GM03348 (cell line): ENCODE measurements at places on chromosomes 5 and 9.

DNA sequence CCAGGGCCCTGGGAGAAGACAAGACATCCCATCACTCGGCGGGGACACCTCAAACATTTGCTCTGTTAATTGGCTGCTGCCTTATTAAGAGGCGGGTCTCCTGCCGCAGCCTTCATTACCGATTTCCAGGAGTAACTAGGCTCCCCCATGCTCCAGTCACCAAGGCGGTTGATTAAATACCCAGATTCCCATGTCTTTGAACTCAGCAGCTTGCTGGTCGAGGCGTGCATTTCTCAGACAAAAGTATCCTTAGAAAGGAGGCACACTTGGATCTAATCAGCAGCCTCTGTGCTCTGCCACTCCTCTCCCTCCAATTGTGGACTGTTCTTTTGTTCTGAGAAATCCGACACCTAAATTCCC, 228.8 kb downstream of the FSTL4 start:
- no peak for DNase-seq

DNA sequence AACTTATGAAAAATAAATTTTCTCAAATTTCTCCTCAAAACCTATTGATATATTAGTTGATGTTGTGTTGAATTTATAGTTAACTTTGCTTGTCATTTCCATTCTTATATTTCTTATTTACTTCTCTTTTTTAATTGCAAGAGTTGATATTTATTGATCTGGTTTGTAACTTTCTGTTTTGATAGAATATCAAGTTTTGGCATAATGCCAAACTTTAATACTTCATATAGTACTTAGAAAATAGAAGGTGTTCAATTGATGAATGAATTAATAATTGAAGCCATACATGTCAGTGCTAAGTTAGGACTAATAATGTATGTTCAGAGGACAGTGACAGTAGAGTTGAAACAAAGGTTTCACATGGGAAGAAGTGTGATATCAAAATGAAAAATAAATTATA, 27.9 kb downstream of the ERCC6L2 start:
- no peak for DNase-seq

- no peak for DNase-seq
These were observed 90.3 kb downstream of the ZNF474 start for GRCh38 chr5:122219436-122220166.

DNA sequence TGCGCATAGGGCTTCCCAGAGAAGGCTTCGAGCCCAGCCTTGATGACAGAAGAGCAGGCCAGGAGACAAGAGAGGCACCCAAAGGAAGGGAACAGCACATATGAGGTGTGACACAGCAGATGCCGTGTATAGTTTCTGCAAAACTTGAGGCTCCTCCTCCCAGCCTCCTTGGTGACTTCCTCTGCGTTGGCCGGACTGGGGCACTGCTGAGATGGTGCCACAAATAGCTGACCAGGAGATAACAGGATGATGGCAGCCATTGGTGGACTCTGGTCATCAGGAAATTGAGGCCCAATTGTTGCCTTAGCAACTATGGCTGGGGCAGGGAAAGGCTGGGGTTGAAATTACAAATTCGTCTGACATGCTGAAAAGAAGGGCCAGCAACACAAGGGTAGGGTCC, 4.8 kb upstream of the ZNF79 start:
- DNase-seq = no peak

GRCh38 chr5:162487528-162488525, 420.3 kb downstream of the GABRG2 start:
- DNase-seq = no peak

DNA sequence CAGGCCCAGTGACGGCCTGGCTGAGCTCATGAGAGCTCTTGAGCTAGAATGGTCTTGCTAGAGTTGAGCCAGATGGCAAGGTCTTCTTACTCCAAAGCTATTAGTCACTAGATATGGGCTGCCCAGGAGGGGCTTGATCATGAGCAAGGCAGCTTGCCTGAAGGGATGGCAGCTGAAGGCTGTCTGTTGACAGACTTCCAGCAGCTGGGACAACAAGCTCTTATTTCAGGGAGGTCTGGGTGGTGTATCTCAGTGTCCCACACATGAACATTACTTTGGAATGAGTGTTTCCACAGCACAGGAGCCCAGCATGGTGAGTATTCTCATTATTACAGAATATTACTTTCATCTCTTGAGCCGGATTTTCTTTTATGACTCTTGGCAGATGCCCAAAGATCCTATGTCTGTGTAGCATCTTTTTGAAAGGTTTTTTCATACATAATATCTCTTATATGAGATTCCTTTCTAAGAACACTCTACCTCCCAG, 414.1 kb downstream of the ARHGEF28 start:
- DNase-seq = peak; percentile 36

GRCh38 chr9:38652486-38652885, 32.1 kb upstream of the ANKRD18A start:
- no peak for DNase-seq

GRCh38 chr9:79731171-79731890, 159.6 kb downstream of the TLE4 start:
- no peak for DNase-seq

GRCh38 chr9:1098551-1098950, 48.4 kb downstream of the DMRT2 start:
- no peak for DNase-seq

DNA sequence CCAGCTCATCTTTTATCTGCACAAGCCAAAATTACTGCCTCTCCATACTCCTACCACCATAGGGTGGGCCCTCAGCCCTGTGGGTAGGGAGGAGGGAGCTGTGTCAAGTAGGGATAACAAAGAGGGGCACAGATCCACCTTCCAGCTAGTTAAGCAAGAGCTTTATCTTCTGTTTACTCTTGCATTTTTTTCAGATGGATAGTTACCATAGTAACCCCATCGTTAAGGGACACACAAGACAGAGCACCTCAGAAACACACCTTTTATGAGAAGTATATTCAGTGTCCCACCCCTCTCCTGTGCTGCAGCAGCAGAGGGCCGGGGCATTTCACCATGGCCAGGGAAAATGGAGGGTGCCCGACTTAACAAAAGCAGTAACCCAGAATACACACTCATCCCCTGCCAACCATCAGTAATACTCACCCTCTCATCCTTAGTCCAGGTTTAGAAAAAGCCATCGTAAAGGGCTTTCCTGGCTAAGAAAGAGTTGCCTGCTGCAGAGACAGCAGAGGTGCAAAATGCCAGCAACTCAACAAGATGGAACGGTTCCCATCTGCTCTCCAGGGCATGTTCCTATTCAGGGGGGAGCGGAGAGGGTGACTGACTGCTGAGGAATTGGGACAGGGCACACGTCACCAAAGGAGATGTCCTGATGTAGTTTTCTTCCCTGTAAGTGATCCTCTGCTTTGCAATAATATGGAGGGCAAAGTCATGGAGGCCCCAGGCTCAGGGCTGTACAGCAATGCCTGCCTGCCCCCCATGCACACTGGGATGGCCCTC, 25.1 kb downstream of the MACROH2A1 start:
- DNase-seq = no peak

GRCh38 chr9:116193636-116194035, 40.0 kb downstream of the PAPPA start:
- DNase-seq = peak; percentile 60

GRCh38 chr9:110255463-110256379, 586 bp downstream of the TXN start:
- DNase-seq = peak; percentile 62

- no peak for DNase-seq
These were observed 7.3 kb upstream of the SLC25A48 start for GRCh38 chr5:135826994-135827671.

DNA sequence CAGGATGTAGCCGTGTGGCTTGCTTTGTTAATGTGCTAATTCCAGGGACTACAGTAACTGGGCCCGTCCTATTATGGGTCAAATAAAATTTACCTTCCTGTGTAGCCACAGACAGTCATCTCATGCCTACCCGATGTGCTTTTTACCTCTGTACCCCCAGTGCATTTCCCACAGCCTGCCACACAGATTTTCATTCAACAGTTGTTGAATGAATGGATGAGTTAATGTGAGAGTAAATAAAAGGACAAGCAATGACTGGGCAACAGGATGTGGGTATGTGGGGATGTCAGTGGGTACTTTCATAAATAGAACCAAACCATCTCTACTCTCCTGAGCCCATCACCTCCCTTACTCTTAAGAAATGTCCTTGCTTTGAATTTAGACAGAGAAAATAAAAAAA, 441.2 kb upstream of the ZNF462 start:
- DNase-seq = no peak

GRCh38 chr9:33147416-33148169, 19.5 kb downstream of the B4GALT1 start:
- no peak for DNase-seq

- peak; percentile 57 for DNase-seq
These were observed 577.7 kb upstream of the FTMT start for GRCh38 chr5:121273833-121274433.

DNA sequence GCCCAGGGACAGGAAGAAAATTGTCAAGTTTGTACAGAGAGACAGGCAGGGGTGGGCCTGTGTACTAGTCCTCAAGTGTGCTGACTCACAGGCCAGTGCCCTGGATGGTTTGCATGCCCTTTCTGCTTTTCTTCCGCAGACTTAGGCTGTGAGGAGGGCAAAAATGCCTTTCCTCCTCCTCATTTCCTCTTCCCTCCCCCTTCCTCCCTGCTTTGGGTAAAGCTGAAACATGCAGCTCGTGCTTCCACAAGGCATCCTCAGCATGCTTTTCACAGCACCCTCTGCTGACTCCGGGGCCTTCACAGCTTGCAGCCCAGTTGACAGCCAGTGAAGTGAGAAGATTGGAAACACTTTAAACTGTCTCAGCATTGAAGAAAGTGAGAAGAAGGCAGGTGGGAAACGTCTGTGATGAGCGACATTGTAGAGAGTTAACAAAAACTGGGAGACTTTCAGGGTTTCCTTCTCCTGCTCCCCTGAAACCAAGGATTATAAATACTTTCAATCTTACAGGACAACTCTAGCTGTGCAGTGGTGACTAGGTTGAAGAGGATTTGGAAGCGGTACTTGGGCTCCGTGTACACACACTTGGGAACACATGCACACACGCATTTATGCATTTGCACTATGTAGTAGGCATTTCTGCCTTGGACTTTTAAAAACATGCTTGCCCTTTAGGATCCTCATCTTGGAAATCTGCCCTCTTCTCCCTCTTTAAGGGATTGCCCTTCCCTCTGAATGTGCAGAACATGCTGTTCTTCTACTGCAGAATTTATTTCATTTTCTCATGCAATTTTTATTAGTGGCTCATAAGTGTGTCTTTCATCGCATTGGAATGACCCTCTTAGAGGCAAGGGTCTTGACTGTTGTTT, 138.8 kb downstream of the GRIA1 start:
- peak; percentile 86 for DNase-seq

GRCh38 chr5:76747706-76748105, 31.8 kb downstream of the F2R start:
- no peak for DNase-seq

DNA sequence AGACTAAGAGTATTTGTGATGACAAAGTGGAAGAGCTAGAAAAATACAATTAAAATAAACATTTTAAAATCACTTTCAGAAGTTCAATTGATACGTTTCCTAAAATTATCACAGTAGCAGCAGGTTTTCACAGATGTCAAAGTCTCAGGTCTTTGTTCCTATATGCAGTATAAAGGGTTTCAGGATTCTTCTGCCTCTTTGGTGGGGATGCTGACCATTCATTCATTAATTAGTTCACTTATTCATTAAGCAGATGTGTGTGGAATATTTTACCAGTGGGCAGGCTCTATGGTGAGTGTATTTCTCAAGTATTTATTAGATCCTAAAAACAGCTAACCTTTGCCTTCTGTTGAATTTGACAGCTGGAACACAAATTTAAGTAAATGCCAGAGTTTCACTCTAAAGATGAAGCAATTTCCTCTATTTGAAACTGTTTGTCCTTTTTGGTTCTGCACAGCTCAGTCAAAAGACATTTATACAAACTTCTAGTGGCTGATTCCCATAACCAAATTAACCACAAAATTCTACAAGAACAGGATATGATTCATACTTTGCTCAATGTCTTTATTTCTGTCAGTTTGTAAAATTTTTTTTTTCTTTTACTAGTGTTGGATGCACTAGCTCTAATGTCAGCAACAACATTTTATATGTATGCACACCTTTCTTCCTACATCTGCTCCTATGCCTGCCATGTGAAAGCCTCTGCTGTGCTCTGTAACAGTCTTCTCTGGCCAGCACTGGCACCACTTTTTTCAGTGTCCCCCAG, 75.9 kb upstream of the PRR16 start:
- peak; percentile 76 for DNase-seq

- DNase-seq = no peak
These were observed 43.1 kb upstream of the C6 start for GRCh38 chr5:41256400-41256799.

GRCh38 chr9:121486043-121486442, 13.6 kb downstream of the GGTA1 start:
- no peak for DNase-seq

DNA sequence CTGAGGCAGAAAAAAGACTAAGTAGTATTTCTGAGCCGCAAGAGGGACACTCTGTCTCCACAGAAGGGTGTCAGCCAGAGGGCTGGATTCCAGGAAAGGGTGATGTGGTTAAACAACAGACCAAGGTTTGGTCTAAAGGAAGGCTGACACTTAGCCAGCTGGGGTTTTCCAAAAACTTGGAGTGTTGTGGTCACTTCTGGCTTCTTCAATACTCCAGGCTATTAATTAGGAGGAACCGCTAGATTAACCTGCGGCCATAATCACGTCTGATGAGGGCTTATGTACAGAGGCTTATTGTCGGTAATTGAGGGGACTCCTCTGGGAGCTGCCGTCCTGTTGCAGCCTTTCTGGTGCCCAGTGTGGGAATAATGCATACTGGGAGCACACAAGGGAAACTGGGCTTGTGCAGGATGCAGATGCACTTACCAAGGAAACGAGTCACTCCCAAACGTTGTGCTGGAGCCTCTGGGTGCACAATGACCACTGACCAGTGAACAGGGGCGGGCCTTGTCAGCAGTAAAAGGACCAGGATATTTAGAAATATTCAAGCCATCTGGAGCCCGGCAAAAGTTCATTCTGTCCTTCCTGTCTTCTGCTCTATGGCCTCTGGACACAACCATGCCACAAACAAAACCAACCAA, 70.2 kb upstream of the TUT7 start:
- no peak for DNase-seq

DNA sequence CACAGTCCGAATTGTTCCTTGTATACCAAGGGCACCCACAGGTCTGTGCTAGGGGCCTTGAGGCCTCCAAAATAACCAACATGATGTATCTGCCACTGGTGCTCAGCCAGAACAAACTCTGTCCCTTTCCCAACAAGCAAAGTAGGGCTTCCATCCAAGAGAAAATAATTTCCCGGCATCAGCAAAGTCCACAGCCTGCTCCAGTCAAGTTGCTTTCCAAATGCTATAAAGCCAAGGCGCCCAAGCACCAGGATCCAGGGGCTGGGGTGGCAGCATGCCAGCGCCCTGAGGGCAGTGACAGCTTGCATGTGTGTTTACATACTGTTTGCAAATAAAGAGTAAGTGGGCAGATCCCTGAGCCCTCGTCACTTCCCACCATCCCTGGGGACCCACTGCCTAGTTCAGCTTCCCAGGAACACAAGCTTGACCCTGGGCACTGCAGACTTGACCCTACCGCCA, 155.9 kb downstream of the ERCC6L2 start:
- DNase-seq = no peak

- peak; percentile 67 for DNase-seq
These were observed 2.0 kb downstream of the NIPBL start for GRCh38 chr5:36878392-36879082.

- no peak for DNase-seq
These were observed 314.1 kb upstream of the ATP10B start for GRCh38 chr5:161165998-161166660.

GRCh38 chr9:37936965-37937364, 33.0 kb upstream of the SLC25A51 start:
- peak; percentile 82 for DNase-seq

GRCh38 chr9:135329571-135330306, 149.8 kb upstream of the PPP1R26 start:
- DNase-seq = no peak
